ENCODE measurements at places on chromosomes 3 and 15. TPM values are rescaled to one million over a fixed set of nuclear protein-coding genes. Genes with fewer than 3 reads are reported as not detected.

MCF2L2 gene
- polyA plus RNA-seq: 0.06 TPM

SEC62 gene
- polyA plus RNA-seq: 170 TPM

SAMD7 gene
- not detected for polyA plus RNA-seq

GRCh38 chr15:71425388-71425787, 310.1 kb downstream of the THSD4 start:
- H3K27me3 ChIP-seq: peaks cover 38% of the 10 kb centered on the region
- H3K4me1 ChIP-seq: no peaks in the 10 kb centered on the region
- H3K27ac ChIP-seq: no peak overlapping the region
- DNase-seq: no peak
- H3K36me3 ChIP-seq: no peaks in the 10 kb centered on the region

DNA sequence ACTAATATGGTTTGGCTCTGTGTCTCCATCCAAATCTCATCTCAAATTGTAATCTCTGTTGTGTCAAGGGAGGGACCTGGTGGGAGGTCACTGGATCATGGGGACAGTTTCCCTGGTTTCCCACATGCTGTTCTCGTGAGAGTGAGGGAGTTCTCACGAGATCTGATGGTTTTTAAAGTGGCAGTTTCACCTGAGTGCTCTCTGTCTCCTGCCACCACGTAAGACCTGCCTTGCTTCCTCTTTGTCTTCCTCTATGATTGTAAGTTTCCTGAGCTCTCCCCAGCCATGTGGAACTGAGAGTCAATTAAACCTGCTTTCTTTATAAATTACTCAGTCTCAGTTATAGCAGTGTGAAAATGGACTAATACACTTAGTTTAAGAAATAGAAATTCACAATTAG, 228.9 kb downstream of the CD47 start:
- H3K36me3 ChIP-seq: no peaks in the 10 kb centered on the region
- no peak overlapping the region for H3K27ac ChIP-seq
- peaks cover 2% of the 10 kb centered on the region for H3K4me1 ChIP-seq
- H3K27me3 ChIP-seq: no peaks in the 10 kb centered on the region

- H3K27me3 ChIP-seq: peaks cover 7% of the 10 kb centered on the region
- peaks cover 13% of the 10 kb centered on the region for H3K4me1 ChIP-seq
- no peak overlapping the region for H3K4me3 ChIP-seq
- DNase-seq: no peak
These were observed 224.4 kb upstream of the LYSMD4 start for GRCh38 chr15:99957642-99958013.

DNA sequence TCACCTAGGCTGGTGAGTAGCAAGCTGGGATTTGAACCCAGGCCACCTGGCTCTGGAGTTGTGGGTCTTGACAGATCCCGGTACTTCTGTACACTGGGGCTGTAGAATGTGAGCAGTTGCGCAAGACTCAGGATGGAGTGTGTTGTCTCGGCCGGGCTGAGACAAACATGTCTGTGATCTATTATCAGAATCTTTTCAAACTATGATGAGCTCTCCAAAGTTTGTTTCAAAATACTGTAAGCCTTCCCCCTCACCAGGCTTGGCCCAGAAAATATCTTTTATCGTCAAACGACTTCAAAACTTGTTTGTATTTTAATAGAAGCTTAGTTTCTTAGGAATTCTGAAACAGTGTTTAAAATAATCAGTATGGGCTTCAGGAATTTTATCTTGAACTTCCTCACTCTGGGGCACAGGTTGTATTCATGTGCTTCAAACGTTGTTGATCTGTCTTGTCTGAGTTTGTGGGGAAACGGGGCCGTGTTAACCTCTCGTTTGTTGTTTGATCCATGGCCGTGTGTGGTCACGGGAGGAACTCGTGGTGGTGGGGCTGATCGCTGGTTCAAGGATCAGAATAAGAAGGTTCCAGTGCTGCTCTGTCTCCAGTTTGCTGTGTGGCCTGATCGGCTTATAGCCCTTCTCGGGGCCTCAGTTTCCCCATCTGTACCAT, 40.3 kb upstream of the TFRC start:
- H3K27me3 ChIP-seq: no peaks in the 10 kb centered on the region
- H3K4me1 ChIP-seq: peaks cover 15% of the 10 kb centered on the region
- H3K27ac ChIP-seq: no peak overlapping the region
- no peaks in the 10 kb centered on the region for H3K36me3 ChIP-seq
- no peak overlapping the region for H3K4me3 ChIP-seq
- no peak for DNase-seq

DNA sequence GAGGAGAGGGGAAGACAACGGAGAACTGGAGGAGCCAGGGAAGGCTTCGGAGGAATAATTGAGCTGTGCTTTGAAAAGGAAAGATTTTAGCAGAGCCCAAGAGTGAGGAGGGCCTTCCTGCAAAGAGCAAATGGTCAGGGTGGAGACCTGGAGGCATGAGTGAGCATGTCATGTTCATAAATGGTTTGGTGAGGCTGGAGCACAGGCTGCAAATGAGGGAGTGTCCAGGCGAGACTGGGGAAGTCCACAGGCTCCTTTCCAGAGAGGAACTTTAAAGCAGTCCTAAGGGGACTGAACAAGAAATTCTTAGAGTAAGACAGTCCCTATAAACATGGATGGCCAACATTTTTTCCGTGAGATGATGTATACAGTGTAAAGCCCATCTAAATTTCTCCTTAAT, 108.8 kb downstream of the THSD4 start:
- H3K27me3 ChIP-seq: peaks cover 8% of the 10 kb centered on the region
- no peak overlapping the region for H3K27ac ChIP-seq
- H3K4me1 ChIP-seq: no peaks in the 10 kb centered on the region
- H3K36me3 ChIP-seq: no peaks in the 10 kb centered on the region
- no peak overlapping the region for H3K4me3 ChIP-seq
- no peak for DNase-seq

- H3K27me3 ChIP-seq: peaks cover under 1% of the 10 kb centered on the region
- H3K4me3 ChIP-seq: no peak overlapping the region
- no peaks in the 10 kb centered on the region for H3K4me1 ChIP-seq
These were observed 40.3 kb upstream of the SCN5A start for GRCh38 chr3:38689774-38690173.

GRCh38 chr3:40782111-40782721, 257.5 kb downstream of the ZNF621 start:
- no peak overlapping the region for H3K27ac ChIP-seq
- H3K4me3 ChIP-seq: no peak overlapping the region
- H3K27me3 ChIP-seq: peaks cover 7% of the 10 kb centered on the region

GRCh38 chr3:69747511-69748258, 8.4 kb downstream of the MITF start:
- H3K4me3 ChIP-seq: no peak overlapping the region
- H3K36me3 ChIP-seq: no peaks in the 10 kb centered on the region
- peak overlapping the region; percentile 3 for H3K27ac ChIP-seq
- peaks cover 15% of the 10 kb centered on the region for H3K4me1 ChIP-seq
- H3K27me3 ChIP-seq: no peaks in the 10 kb centered on the region

Measured in naive thymus-derived CD8-positive, alpha-beta T cell (primary cell).